Activated CD8-positive, alpha-beta memory T cell treated with anti-CD3 and anti-CD28 coated beads for 24 hours (primary cell): ENCODE measurements at places on chromosomes 2 and 18.

DNA sequence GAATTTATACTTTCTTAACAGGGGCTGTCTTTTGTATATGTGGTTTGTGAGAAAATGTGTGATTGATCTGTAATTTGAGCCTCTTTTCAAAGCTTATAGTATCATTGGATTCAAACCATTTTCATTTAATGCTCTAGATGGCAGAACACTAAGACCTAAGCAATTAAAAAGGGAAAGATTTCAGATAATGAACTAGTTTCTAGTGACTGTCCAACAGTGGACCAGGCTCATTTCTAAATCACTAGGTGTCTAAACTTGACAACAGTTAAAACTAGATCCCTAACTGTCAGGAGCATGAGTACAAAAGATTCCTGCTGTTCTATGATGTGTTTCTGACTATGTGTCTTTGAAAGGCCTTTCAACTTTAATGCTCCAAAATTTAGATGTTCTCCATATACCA, 54.6 kb downstream of the ANKRD44 start:
- no peak for DNase-seq

- DNase-seq: no peak
These were observed 21.7 kb downstream of the CLASP1 start for GRCh38 chr2:121627525-121628050.

- no peak for DNase-seq
These were observed 12.8 kb upstream of the TTN start for GRCh38 chr2:178819992-178820391.

DNA sequence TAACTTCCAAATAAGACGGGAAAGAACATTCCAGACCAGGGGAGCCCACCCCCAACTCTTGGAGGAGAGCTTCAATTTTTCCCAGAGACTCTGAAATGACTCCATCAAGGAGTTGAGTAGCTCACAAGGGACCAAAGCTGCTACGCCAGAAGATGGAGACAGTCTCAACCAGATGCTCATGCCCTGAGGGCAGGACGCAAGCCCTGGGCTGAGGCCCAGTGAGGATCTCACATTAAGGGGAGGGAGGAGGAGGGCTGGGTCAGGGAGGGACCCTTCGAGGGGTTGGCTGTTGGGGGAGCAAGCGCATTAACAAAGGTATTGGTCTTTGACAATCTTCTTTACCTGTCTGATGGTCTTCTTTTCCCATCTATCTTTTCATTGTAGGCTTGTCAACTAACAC, 141.3 kb upstream of the SLC1A4 start:
- no peak for DNase-seq

DNA sequence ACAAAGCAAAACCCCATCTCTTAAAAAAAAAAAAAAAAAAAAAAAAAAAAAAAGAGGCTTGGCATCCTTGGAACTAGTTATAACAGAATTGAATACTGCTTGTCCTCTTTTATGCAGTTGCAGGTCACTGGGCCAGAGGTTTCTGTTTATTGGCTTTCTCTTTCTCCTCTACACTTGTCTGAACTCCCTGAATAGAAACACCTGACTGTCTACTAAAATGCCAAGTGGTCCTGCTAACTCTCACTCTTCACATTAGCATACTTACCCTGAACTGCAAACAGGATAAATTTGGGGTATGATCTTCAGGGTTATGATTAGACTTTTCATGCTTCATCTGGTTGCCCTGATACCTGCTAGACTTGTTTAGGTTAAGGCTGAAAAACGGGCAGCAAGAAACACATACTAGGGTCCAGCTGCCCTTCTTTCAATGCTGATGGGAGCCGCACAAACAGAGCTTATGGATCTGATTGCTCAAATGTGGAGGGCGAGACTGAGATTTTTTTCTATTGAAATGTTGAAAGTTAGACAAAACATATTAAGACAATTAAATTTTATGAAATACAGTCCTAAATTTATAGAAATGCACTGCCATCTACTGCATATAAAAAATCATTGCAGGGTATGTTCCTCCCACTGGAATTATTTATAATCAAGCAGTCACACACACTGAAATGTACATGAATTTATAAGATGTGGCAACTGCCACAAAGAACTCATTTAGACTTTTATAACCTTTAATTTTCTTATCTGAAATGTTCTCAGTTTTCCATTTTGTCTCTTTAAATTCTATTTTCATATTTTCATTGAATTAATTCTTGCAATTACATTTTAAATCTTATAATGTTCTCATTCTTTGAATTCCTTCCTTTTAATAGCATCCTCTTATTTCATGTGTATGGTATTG, 40.8 kb downstream of the GTF3C3 start:
- no peak for DNase-seq

DNA sequence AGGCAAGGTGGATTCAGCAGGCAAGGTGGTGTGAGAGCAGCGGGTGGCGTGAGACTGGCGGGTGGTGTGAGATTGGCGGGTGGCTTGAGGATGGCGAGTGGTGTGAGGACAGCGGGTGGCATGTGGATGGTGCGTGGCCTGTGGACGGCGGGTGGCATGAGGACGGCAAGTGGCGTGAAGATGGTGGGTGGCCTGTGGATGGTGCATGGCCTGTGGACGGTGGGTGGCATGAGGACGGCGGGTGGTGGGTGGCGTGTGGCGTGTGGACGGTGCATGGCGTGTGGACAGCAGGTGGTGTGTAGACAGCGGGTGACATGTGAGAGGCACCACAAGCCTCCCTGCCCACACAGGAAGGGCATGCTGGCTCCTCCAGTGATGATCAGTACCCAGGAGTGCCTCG, 186.9 kb upstream of the SALL3 start:
- DNase-seq: no peak

- no peak for DNase-seq
These were observed 19.0 kb downstream of the CRIM1 start for GRCh38 chr2:36374585-36374984.

GRCh38 chr2:54499661-54500060, 43.5 kb downstream of the SPTBN1 start:
- no peak for DNase-seq

DNA sequence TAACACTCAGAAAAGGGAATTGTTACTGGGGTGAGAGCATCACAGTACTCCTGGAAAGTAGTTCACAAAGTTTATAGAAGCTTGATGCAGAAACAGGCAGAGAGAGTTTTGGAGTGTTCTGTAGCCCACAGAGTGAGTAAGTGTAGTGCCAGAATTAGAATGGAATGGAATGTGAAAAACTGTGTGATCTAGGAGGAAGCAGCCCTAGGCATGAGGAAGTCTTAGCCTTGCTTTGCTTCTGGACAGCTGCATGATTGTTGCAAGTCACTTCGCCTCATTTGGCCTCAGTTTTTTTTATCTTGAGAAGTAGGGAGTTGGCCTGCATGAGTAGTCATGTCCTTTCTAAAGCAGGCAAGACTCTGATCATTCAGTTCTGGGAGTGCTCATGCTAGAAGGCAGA, 10.9 kb downstream of the SERPINB12 start:
- DNase-seq: no peak

DNA sequence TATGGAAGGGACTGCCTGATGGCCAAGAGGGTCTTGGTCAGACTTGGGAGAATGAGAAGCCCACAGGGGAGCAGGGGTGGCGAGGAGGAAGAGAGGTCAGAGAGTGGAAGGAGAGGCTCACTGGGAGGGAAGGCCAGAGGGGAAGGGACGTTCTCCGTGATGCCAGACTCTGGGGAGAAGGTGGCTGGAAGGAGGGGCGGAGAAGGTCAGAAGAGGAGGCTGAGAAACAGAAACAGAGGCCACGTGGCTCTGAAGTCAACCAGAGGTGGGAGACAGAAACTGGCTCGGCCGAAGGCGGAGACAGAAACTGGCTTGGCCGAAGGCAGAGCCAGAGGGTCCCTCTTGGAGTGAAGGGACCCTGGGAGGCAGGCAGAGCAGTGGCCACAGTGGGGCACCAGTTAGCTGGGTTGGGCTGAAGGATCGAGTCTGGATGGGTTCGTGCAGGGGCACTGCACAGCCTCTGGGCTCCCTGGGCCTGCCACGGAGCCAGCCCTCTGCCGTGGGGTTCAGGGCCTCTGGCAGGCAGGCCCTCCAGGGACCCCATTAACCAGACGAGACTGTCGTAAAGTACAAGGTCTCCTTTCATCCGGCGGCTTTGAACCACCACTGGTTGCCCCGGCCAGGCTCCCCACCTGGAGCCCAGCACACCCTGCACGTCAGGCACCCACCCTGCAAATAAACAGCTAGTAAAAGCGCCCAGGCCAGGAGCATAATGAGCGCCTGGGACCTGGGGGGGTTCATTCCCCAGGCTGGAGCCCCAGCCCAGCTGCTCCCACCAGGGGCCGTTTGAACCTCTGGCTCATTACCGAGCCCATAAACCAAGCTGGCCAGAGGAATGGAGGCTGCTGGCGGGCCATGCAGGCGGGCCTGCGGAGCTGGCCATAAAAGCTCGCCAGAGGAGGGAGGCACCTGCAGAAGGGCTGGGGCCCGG, 218.8 kb downstream of the DYSF start:
- peak; percentile 45 for DNase-seq

DNA sequence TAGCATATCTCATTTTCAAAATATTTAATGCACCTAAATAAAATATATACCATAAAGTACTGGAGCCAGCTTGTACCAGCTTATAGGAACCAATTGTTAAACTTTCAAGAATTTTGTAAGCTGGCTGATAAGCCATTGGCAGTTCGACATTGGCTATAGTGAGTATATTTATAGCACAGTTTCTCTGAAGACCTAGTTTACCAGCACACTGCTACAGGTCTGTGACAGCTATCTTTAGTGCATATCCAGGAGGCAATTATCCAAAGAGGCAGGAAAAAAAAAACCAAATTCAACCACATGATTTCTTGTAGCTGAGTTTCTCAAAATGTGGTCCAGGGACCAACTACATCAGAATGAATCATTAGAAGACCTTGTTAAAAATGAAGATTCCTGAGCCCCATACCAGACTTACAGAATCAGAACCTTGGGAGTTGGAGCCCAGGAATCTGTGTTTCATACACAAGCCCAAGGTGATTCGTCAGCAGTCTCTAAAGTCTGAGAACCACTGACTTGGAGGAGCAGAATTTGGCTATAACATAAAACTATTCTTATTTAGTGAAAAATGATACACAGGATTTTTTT, 279.0 kb upstream of the NRP2 start:
- DNase-seq: no peak

DNA sequence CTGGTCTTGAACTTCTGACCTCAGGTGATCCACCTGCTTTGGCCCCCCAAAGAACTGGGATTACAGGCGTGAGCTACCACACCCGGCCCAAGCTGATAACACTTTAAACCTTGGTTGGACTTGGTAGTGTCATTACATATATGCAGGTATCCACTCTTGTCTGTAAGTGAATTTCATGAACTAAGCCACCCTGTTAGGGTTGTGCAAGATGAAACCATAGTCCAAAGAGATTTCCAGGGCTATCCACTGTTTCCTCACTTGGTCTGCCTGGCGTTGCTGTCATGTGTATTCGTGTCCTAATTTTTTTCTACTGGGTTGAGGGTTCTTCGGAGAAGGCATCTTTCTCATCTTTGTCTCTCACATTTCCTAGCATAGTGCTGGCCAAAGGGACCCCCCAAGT, 203.0 kb downstream of the CAMKMT start:
- DNase-seq: no peak

DNA sequence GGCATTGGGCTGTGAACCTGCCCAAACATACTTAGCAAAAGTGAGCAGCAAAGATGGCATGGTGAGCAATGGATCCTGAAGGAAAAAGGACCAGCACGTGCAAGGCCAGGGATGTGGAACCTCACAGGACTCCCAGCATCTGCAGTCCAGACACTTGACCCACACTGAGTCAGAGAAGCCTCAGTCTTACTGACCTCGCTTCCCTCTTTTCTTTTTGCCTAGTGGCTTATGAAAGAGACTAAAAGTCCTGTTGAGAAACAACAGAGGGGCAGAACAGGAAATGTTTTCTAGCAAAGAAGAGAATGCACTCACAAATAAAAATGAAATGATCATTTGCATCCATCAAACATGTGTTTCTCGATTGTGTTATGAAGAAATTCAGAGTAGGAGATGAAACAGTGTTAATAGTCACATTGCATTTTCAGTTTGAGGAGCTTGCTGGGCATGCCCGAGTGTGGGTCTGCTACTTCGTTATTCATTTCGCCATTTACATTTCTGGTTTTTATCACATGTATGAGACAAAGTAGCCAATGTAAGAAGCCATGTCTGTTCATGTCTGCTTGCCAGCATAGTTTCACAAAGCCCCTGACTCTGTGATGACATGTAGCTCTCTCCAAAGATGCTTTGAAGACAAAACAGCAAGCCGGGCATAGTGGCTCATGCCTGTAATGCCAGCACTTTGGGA, 118.4 kb downstream of the INO80D start:
- DNase-seq: no peak

- DNase-seq: peak; percentile 64
These were observed 3.1 kb downstream of the ARHGAP15 start for GRCh38 chr2:143132355-143132754.
